Stomach (tissue), 19 donors: ENCODE measurements at places on chromosomes 6 and 20. TPM values are rescaled to one million over a fixed set of nuclear protein-coding genes. Genes with fewer than 3 reads are reported as not detected.
A peak's percentile ranks its signal among the peaks of the same experiment; 100 is the strongest.

Gene TFAP2C
- total RNA-seq: not detected

GRCh38 chr6:25943887-25944286, 13.4 kb upstream of the SLC17A2 start:
- H3K27me3 ChIP-seq: no peaks in the 10 kb centered on the region
- no peaks in the 10 kb centered on the region for H3K4me1 ChIP-seq
- DNase-seq: no peak
- H3K4me3 ChIP-seq: no peak overlapping the region

DNA sequence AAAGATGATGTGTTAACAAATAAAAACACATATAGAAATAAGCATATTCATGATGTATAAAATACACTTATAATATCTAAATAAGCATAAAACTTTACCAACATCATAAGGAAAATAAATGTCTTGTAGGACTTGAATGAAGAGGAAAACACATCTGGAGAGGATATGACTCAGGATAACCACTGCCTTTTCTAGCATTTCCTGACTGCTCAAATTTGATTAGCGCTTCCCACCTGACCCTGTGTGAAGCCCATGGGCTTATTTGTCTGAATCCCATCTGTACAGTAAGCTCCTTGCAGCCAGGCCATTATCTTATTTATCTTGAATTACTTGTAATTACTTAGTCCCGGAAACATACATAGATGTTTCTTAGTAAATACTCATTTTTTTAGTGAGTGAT, 608.6 kb downstream of the COL12A1 start:
- no peak overlapping the region for H3K4me3 ChIP-seq
- H3K36me3 ChIP-seq: no peaks in the 10 kb centered on the region
- DNase-seq: no peak
- no peaks in the 10 kb centered on the region for H3K4me1 ChIP-seq

DNA sequence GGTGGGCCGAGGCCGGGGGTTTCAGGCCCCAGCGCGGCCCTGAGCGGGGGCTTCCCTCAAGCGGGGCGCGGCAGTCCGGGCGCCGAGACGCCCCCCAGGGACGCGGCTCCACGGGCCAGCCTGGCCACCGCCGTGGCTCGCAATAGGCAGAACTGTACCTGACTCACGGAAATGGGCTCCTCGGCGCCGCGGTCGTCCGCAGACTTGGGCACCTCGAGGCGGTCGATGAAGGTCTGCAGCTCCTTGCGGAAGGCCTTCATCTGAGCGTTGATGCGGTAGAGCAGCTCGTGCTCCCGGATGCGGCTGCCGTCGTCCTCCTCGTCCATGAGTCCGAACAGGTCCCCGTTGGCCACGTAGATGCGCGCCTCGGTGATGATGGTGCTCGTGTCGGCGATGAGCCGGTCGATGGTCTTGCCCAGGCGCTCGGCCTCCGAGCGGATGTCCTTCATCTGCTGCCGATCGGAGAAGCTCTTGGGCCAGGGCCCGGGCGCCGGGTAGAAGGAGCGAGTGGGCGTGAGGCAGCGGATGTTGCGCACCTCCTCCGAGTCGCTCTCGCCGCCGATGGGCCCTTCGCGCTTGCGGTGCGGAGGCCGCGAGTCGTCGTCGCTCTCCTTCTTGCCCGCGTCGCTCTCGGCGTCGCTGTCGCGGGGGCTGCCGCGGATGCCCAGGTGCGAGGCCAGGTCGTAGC, 16.1 kb upstream of the KIAA0408 start:
- H3K36me3 ChIP-seq: no peaks in the 10 kb centered on the region
- H3K4me1 ChIP-seq: no peaks in the 10 kb centered on the region
- no peak for DNase-seq
- H3K27me3 ChIP-seq: no peaks in the 10 kb centered on the region

Gene RHAG
- total RNA-seq: 0.43 TPM

- H3K4me1 ChIP-seq: no peaks in the 10 kb centered on the region
- no peaks in the 10 kb centered on the region for H3K27me3 ChIP-seq
- no peak for DNase-seq
- no peak overlapping the region for H3K4me3 ChIP-seq
- H3K36me3 ChIP-seq: no peaks in the 10 kb centered on the region
- no peak overlapping the region for H3K27ac ChIP-seq
These were observed 123.4 kb upstream of the RAB32 start for GRCh38 chr6:146420255-146420654.

GRCh38 chr6:82361631-82362030, 2.0 kb upstream of the TPBG start:
- no peaks in the 10 kb centered on the region for H3K36me3 ChIP-seq
- no peak overlapping the region for H3K27ac ChIP-seq
- peaks cover 59% of the 10 kb centered on the region for H3K27me3 ChIP-seq

Gene RAET1L
- not detected for total RNA-seq

DNA sequence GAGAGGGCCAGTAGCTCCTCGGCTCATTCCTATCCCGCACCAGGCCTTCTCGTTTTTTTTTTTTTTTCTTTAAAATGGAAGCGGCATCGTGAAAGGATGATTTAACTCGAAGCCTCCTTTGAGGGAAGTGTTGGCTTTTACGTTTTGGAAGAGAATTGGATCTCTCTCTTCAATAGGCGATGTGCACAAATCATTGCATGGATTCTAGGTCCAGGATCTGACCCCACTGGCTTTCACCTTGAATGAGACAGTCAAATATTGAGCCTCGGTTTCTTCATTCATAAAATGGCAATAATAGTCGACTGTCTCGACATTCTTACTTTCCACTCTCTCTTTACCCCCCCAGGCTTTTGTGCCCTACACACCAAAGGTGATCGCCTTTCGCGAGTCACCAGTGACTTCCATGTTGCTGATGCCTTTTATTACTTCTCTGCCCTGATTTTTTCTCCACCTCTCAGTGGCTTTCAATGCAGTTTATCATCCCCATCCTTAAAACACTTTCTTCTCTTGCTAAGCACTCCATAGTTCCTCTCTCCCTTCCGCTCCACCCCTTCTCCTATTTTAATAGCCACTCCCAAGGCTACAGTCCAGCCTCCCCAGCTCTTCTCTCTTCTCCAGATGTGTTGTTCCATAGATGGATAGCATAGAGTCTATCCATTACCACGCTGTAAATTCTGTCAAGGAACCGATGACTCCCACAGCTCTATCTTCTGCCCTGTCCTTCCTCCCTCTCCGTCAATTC, 473 bp upstream of the DTNBP1 start:
- H3K4me3 ChIP-seq: peak overlapping the region; percentile 99
- H3K36me3 ChIP-seq: no peaks in the 10 kb centered on the region
- no peaks in the 10 kb centered on the region for H3K27me3 ChIP-seq
- peak overlapping the region; percentile 93 for H3K27ac ChIP-seq

- no peaks in the 10 kb centered on the region for H3K36me3 ChIP-seq
- DNase-seq: no peak
- no peaks in the 10 kb centered on the region for H3K27me3 ChIP-seq
- H3K27ac ChIP-seq: peak overlapping the region; percentile 57
- H3K4me3 ChIP-seq: no peak overlapping the region
These were observed 21.2 kb upstream of the MEP1A start for GRCh38 chr6:46772016-46772415.

Gene SLC17A1
- not detected for total RNA-seq

DNA sequence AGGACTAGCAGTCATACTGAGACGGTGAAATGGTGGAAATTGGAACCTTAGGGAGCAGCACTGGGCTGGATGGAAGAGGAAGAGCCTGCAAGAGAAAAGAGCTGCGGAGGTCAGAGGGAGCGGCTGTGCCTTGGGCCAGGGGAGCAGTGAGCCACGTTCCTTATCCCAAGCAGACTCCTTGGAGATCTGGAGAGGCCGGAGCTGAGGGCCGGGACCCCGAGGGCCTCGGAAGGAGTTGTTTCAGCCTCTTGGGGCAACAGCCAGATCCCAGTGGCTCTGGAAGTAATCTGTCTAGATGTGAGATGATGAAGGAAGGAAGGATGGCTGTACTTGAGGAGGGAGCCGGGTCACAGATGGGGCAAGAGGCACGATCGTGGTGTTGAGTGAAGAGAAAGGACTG, 16.1 kb downstream of the PCMTD2 start:
- H3K27ac ChIP-seq: no peak overlapping the region
- DNase-seq: no peak
- no peaks in the 10 kb centered on the region for H3K4me1 ChIP-seq
- H3K27me3 ChIP-seq: no peaks in the 10 kb centered on the region
- peaks cover 24% of the 10 kb centered on the region for H3K36me3 ChIP-seq

DNA sequence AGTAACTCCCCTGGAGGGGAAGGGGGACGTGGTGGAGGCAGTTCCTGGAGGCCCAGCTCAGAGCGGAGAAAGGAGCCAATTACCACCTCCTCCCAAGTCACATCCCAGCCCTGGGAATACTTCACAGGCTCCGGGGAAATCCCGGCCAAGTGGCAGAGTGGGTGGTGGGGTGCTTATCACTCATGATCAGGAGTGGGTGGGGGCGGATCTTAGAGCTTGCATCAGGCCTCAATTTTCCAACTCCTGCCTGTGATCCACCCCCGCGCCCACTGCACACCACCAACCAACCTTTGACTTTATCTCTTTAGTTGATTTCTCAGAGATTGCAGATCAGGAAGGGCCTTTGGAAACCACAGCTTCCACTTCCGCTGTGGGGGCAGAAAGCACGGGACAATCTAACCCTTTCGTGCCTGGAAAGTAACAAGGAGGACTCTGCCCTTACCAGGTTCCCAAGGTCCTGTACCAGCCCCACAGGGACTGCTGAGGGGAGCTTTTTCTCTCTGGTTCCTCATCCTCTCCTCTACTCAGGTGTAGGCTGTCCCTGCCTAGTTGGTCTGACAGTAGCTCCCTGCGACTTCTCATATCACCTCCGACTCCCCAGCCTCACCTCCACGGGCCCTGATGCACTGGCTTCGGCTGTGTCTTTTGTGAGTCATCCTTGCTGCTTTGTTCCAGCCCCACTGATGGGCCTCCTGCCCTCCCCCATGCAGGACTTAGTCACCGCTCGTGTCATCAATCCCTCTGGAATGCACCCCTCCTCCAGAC, 24.9 kb upstream of the IER3 start:
- no peaks in the 10 kb centered on the region for H3K27me3 ChIP-seq
- H3K36me3 ChIP-seq: no peaks in the 10 kb centered on the region
- peak overlapping the region; percentile 25 for H3K27ac ChIP-seq
- no peak overlapping the region for H3K4me3 ChIP-seq

DNA sequence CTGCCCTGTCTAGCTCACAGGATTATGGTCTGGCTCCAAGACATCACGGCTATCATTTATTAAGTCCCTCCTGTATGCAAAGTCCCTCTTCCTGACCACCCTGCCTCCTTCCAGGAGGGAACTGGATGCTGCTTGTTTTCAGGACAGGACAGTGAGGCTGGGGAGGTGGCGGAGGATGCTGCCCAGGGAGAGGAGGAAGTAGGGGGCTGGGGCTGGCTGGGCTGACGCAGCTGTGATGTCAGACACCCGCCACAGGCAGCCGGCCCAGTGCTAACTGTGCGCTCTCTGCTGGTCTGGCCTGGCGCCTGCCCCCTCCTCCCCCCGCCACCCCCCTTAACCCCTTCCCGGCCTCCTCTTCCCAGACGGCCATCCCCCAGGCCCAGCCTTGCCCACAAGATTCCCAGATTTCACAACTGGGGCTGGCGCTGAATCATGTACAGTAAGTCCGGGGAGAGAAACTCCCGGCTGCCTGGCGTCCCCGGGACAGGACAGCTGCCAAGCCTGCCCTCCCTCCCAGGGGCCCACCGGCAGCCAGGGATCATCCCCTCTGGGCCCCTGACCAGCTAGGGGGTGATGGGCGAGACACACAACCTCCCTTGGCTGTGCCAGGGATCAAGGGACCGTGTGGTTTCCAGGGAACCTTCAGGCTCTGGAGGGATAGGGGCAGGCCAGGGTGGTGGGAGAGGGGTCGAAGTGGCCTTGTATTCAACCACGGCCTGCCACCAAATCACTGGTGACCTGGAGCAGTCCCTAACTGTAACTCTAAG, 118.1 kb downstream of the CEBPB start:
- no peak overlapping the region for H3K4me3 ChIP-seq
- peak; percentile 80 for DNase-seq
- no peaks in the 10 kb centered on the region for H3K36me3 ChIP-seq
- H3K4me1 ChIP-seq: peaks cover 91% of the 10 kb centered on the region

GRCh38 chr6:37038292-37039198, 33.1 kb downstream of the FGD2 start:
- H3K36me3 ChIP-seq: no peaks in the 10 kb centered on the region
- no peaks in the 10 kb centered on the region for H3K27me3 ChIP-seq
- DNase-seq: peak; percentile 83
- no peak overlapping the region for H3K4me3 ChIP-seq

- H3K36me3 ChIP-seq: no peaks in the 10 kb centered on the region
- no peaks in the 10 kb centered on the region for H3K27me3 ChIP-seq
- no peak overlapping the region for H3K27ac ChIP-seq
- no peak overlapping the region for H3K4me3 ChIP-seq
- H3K4me1 ChIP-seq: no peaks in the 10 kb centered on the region
These were observed 89.6 kb downstream of the AIG1 start for GRCh38 chr6:143150281-143150680.

Gene SLC17A4
- 0.58 TPM for total RNA-seq

GRCh38 chr20:52991830-52992229, 19.7 kb downstream of the TSHZ2 start:
- H3K4me1 ChIP-seq: no peaks in the 10 kb centered on the region
- H3K4me3 ChIP-seq: no peak overlapping the region
- no peaks in the 10 kb centered on the region for H3K36me3 ChIP-seq
- peak; percentile 55 for DNase-seq

GRCh38 chr6:71203206-71203605, 85.4 kb upstream of the OGFRL1 start:
- H3K4me3 ChIP-seq: no peak overlapping the region
- H3K4me1 ChIP-seq: no peaks in the 10 kb centered on the region
- H3K27me3 ChIP-seq: no peaks in the 10 kb centered on the region
